Ovary (tissue), 10 donors: ENCODE measurements at places on chromosomes 6 and 20. TPM values are rescaled to one million over a fixed set of nuclear protein-coding genes. Genes with fewer than 3 reads are reported as not detected.

DNA sequence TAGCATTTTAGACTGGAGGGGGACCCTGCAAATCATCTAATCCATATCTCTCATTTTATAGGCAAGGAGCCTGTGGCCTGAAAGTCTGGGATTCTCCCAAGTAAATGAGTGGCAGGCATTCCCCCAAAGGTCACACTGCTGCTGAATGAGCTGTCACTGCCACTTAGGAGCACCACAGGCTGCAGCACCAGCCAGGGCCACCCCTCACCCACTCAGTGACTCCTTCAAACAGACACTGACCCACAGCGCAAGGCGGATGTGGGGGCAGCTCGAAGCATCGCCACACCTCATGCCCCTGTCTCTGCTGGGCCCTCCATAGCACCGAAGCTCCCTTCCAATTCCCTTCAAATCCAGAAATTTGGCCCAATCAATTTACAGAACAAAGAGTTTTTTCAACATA lies 119.9 kb upstream of the ARID1B start:
- DNase-seq: no peak

- DNase-seq: no peak
Measured at GRCh38 chr6:51928320-51928719, 159.1 kb downstream of the PKHD1 start.

GRCh38 chr6:146027586-146028251 lies 1.1 kb upstream of the GRM1 start:
- no peak for DNase-seq

- no peak for DNase-seq
Measured at GRCh38 chr6:40343877-40344565, 243.1 kb downstream of the LRFN2 start.

DNA sequence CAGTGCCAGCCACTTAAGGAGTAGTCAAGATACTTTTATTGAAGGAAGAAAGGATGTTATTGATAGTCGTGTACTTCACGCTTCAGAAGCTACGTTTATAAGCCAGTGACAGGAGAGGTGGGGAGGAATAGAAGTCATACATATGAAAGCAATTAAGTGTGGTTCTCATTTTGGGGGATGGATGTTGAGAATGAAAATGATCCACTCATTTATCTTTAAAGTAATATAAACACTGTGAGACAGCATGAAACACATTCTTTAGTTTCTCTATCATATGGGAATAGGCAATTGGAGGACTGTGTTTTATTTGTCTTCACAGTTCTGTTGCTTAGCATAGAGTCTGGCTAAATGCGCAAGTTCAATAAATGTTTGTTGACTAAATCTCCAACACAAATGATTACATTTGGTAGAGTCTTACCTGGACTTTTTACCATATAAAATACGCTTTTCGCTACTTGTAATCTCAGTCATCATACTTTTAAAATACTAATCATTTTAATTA lies 35.2 kb downstream of the AK9 start:
- DNase-seq: no peak

- no peak for DNase-seq
Measured at GRCh38 chr6:46816626-46817025, 23.4 kb downstream of the MEP1A start.

DNA sequence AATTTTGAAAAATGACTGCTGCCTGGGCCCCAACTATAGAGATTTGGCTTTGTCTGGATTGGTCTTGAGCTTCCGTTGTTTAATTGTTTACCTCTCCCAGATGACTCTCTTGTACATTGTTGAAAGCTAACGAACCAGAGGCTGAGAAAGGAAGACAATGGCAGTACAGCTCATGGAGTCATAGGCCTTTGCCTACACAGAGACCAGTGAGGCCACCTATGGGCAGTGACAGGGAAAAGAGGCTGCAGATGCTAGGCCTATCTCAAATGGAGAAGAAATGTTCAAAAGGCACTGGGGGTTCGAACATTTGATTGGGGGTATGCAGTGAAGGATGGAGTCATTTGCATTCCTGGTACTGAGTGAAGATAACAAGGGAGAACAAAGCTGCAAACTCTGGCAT lies 29.1 kb downstream of the OPN5 start:
- DNase-seq: no peak

GRCh38 chr6:129089357-129089756 lies 206.4 kb downstream of the LAMA2 start:
- no peak for DNase-seq

DNA sequence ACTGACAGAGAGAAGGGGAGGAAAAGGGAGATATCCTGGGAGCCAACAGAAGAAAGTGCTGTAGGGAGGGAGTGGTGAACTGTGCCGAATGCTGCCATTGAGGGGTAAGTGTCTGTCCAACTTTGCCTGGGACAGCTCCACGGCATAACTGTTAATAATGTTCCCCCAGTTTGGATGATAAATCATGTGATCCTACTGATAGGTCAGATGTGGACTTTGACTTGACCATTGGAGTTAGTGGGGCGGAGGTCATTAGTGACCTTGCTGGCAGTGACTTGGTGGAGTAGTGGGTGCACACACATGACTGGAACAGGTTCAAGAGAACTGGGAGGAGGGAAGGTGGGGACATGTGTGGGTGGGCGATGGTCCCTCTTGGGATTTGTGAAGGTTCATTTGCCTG lies 50.4 kb downstream of the CDH22 start:
- DNase-seq: no peak

GRCh38 chr6:6565069-6565468 lies 23.5 kb upstream of the LY86 start:
- no peak for DNase-seq

DNA sequence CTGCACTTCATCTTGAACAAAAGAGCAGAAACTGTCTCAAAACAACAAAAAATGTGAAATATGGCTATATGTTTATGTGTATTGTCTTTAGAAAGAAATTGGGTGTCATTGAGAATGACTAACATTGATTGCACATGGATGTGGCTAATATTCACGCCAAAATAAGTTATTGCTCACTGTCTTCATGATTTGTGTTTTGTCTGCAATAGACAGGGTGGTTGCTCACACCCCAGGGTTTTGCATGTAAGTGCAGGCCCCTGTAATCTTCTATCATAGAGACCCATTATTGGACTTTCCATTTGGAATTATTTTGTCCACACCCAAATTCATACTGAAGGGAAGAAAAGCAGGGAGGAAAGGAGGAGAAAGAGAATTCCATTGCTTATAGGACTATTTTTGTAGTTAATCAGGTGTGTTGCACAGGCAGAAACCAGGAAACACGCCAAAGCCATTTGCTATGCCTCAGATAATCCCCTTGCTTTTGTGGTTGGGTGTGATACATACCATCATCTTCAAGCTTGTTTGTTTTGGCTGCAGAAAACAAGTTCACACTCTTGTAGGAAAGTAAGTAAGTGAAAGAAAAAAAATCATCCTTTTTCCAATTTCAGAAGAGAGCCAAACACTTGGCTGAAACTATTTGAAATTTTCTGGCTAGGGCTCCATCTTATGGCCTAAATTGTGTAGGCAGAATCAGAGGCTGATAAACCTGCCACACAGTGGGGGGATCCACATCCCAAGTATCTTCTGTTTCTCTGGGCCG lies 214.1 kb downstream of the COL12A1 start:
- DNase-seq: no peak

DNA sequence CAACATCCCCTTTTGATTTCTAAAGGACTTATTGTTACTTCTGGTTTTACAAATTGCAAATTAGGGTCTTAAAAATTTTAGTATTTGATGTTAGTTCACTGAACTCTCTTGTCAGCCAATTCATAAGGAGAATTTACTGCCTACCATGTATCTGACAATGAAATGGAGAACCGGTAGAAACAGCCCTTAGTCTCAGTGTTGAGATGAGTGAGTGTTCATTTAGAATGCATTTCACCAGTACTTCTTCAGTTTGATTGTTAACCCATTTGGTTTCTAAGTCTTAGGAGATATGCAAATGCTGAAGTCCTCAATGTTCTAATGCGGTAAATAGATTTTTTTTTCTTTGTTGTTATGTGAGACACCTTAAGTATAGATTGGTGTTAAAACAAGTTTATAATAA lies 616.3 kb upstream of the FLRT3 start:
- DNase-seq: no peak

DNA sequence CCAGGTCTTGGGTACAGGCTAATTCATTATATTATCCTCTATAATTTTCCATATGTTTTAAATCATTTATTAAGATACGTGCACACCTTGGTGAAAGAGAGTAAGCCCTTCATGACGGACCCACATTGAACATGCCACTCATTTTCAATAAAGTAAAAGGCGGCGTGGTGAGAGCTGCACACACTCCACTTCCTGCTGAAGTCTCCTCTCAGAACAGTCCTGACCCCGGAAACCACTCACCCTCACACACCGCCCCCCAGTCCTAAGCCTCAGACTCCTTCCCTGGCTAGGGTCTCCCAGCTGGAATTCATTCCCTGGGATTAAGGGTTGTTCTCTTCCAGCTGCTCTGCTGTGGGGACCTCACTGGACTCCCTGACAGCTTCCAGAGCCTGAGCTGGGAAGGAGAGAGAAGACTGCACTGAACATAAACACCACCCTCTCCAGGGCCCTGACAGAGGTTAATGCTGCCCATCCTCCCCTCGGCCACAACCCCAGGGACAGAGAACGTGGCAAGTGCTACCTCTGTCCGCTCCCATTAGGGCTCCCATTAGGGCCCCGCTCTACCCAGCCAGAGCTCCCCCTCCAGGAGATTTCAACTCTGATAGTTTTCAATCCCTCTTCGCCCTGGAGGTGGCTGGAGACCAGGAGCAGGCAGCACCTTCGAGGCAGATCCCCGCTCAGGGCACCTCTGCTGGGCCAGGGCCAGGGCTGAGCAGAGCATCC lies 24.8 kb downstream of the GRM4 start:
- no peak for DNase-seq

- DNase-seq: no peak
Measured at GRCh38 chr6:140078561-140079125, 704.2 kb upstream of the CITED2 start.

DNA sequence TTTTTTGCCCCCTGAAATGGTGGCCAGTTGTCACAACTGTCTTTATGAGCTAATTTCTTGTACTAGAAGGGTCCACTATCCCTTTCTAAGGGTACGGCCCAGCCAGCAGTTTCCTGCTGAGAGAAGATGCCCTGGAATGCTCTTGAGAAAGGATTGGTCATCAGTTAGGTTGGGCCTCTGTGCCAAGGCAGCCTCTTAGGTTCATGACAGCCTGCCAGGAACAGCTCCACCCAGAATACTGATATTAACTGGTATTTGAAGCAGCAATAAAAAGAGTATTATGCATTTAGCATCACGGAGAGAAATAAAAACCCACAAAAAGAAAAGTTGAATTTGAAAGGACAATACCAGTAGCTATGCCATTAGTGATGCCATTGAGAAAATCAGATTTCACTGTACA lies 9.0 kb upstream of the HINT3 start:
- DNase-seq: no peak

GRCh38 chr6:135555550-135555949 lies 58.0 kb upstream of the AHI1 start:
- DNase-seq: no peak

- no peak for DNase-seq
Measured at GRCh38 chr20:50695135-50695872, 4.0 kb upstream of the RIPOR3 start.

GRCh38 chr6:29530671-29531310 lies 28.7 kb downstream of the UBD start:
- no peak for DNase-seq

The ATXN1 gene
- total RNA-seq: 26.4 TPM

The REM1 gene
- total RNA-seq: 1.9 TPM

The RRAGD gene
- 8.9 TPM for total RNA-seq

The PDYN gene
- total RNA-seq: not detected

The SYS1 gene
- 29.2 TPM for total RNA-seq

The PRDM1 gene
- 4.4 TPM for total RNA-seq

The BTNL2 gene
- total RNA-seq: not detected

The NFKBIE gene
- total RNA-seq: 4.9 TPM

The TCP11 gene
- 0.61 TPM for total RNA-seq

The MMS22L gene
- 4.3 TPM for total RNA-seq

The ADGRF5 gene
- 5.3 TPM for total RNA-seq
